ENCODE measurements at places on chromosomes 3 and 15. TPM values are rescaled to one million over a fixed set of nuclear protein-coding genes. Genes with fewer than 3 reads are reported as not detected.

- no peak for DNase-seq
Observed at GRCh38 chr3:55963601-55964000, 476.5 kb upstream of the WNT5A start.

GRCh38 chr3:107387555-107387954 lies 10.3 kb downstream of the CCDC54 start:
- no peak for DNase-seq

- no peak for DNase-seq
Observed at GRCh38 chr15:66019826-66020398, 150.6 kb downstream of the RAB11A start.

- DNase-seq, result peak; percentile 60
Observed at GRCh38 chr3:35932995-35933394, 293.7 kb downstream of the ARPP21 start.

DNA sequence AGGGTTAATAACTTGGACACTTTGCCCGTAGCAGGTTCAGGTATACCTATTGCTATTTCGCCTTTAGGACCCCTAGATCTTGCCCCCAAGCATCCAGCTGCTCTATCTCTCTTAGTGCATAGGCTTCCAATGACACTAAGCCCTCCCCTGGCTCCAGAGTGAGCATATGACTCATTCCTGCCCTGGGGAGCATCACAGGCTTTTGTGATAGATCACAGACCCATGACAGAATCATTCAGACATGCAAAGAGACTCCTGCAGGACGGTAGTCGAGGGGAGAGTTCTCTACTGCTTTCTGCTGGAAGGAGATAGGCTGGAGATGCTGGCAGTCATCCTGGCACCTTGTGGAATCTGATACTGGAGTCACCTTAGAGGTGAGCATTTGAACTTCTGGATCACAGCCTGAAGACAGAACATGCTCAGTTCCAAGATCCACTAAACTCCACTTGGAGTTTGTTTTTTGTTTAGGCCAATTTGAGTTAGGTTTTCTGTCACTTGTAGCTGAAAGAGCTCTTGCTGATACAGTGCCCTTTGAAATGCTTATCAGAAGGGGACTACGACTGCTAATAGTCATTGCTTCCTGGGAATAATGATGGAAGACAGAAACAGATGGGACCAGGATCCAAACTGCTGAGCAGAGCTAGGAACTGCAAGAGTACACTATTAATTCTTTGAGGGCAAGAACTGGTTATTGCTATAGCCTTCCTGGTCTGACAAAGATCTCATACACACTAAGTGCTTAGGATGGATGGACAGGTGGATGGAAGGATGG lies 11.0 kb downstream of the LYSMD2 start:
- DNase-seq, result no peak

- peak; percentile 60 for DNase-seq
Observed at GRCh38 chr15:41967506-41968206, 4.7 kb downstream of the EHD4 start.

DNA sequence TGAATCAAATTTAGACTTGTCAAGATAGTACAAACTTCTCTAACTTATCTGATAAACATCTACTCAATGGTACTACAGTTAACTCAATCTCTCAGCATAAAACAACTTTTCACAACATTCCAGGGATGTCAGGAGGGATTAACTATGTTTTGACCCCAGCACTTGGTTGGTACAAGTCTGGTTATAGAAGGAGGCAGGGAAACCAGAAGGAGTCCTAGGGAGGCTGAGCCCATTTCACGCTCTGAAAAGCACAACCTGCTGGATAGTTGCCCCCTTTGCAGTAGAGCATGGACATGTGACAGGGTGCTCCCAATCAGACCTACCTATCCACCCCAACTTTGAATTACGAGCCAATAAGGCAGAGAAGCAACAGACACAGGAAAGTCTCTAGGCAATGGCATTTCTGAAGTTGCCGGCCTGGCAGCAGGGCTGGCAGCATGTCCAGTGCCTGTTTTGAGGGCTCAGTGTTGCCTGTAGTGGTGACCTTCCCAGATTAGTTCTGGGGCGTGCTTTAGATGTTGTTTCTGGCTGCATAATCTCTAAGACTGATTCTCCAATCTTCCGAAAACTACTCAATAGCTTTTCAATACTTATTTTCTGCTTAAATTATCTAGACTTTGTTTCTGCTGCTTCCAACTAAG lies 8.2 kb downstream of the ANKUB1 start:
- no peak for DNase-seq

DNA sequence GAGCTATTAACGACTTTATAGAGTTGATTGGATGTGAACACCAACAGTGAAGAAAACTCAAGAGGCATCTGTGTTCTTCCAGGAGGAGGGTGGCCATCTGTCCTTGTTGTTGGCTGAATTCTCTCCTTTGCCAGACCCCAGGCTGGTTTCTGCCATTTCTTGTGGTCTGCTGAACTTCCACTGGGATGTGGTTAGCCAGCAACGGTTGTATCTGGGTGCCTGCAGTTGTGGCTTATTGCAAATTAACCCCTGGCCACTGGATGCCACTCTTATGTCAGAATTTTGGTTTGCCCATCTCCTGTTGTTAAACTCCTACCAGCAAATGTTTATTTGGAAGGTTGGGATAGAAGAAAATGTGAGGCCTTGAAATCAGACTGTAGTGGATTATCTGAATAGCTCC lies 163.6 kb upstream of the TBC1D5 start:
- DNase-seq, result no peak

Gene PLSCR5
- total RNA-seq, result not detected

Gene GOLGA8J
- 0.89 TPM for total RNA-seq

Gene NR1I2
- total RNA-seq, result not detected

Gene TMCO5A
- not detected for total RNA-seq

Gene GATA2
- total RNA-seq, result 23.5 TPM

Gene PRSS50
- 0.13 TPM for total RNA-seq

All from sciatic nerve (tissue), 2 donors.